ENCODE measurements at places on chromosomes 7 and 10.

DNA sequence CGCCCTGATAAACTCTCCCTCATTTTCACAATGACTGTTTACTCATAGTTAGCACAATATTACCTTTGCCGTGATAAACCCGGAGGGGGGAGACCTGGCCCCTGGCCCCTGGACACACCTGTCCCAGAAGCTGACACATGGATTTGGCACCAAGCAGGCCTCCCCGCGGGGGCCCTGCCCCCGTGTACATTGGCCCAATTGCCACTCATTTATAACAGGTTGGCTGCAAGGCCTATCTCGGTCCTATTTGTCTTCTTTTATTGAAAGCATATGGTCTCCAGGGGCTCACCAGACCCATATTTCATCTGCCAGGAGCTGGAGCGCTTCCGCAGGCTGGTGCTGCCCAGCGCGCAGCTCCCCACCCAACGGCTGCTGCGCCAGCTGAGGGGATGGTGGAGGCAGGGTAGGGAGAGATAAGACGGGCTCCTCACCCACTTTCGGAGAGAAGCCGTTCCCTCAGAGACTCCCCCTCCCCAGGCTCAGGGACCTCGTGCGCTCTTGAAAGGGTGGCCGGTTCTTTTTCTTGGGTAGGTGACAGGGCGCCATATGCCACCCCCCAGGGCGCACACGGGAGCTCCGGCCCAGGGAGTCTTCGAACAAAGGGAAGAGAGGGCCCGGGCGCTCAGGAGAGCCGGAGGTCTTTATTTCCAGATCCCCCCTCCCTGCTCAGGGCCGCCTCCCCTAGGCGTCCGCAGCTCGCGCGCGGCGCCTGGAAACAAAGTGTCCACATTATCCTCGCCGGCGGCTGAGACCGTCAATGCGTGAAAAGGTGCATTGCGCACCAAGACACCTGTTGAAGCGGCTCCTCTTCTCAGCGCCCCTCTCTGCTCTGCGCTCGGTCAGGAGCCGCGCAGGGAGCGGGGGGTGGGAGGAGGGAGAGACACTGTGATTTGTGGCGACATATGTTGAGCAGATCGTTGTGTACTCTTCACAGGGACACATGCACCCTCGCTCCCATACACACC, 4.3 kb upstream of the NEUROG3 start:
- H3K36me3 ChIP-seq = no peaks in the 10 kb centered on the region
- no peak for DNase-seq
- no peak overlapping the region for H3K27ac ChIP-seq
- no peaks in the 10 kb centered on the region for H3K27me3 ChIP-seq

- DNase-seq = peak; percentile 67
- H3K4me1 ChIP-seq = no peaks in the 10 kb centered on the region
- H3K27me3 ChIP-seq = no peaks in the 10 kb centered on the region
These were observed 38.3 kb upstream of the SRGN start for GRCh38 chr10:69049566-69049961.

GRCh38 chr10:21368022-21368582, 157.4 kb downstream of the SKIDA1 start:
- no peaks in the 10 kb centered on the region for H3K36me3 ChIP-seq
- no peaks in the 10 kb centered on the region for H3K27me3 ChIP-seq
- H3K4me1 ChIP-seq = no peaks in the 10 kb centered on the region
- H3K4me3 ChIP-seq = no peak overlapping the region
- no peak overlapping the region for H3K27ac ChIP-seq

DNA sequence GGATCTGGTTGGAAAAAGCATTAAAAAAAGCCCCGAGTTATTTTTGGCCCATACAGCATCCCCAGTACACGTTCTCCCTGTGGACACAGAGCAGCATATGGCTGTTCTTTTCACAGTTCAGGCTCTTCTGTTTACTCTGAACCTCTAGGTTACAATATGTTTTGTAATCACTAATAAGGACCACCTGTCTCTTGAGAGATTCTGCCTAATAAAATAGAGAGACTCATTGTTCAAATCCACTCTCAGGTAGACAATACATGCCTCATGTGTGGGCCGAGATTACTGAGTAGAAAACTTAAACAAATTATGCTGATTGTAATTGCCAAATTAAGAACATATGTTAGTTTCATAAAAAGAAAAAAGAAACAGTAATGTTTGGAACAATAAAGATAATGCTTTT, 647.7 kb downstream of the GRM8 start:
- H3K36me3 ChIP-seq = no peaks in the 10 kb centered on the region
- H3K4me1 ChIP-seq = no peaks in the 10 kb centered on the region
- no peak overlapping the region for H3K27ac ChIP-seq
- H3K27me3 ChIP-seq = no peaks in the 10 kb centered on the region
- no peak for DNase-seq
- H3K4me3 ChIP-seq = no peak overlapping the region

- H3K4me3 ChIP-seq = no peak overlapping the region
- H3K27ac ChIP-seq = no peak overlapping the region
- no peak for DNase-seq
- H3K36me3 ChIP-seq = no peaks in the 10 kb centered on the region
- no peaks in the 10 kb centered on the region for H3K4me1 ChIP-seq
- H3K27me3 ChIP-seq = no peaks in the 10 kb centered on the region
These were observed 1.7 kb downstream of the PDE1C start for GRCh38 chr7:32068411-32069101.

- no peak for DNase-seq
- peaks cover 5% of the 10 kb centered on the region for H3K4me1 ChIP-seq
- no peak overlapping the region for H3K27ac ChIP-seq
- H3K4me3 ChIP-seq = no peak overlapping the region
- no peaks in the 10 kb centered on the region for H3K27me3 ChIP-seq
- no peaks in the 10 kb centered on the region for H3K36me3 ChIP-seq
These were observed 111.9 kb downstream of the GALNT17 start for GRCh38 chr7:71243736-71244410.

GRCh38 chr7:36644625-36645422, 79.5 kb downstream of the AOAH start:
- H3K27ac ChIP-seq = no peak overlapping the region
- H3K27me3 ChIP-seq = no peaks in the 10 kb centered on the region
- H3K4me3 ChIP-seq = no peak overlapping the region
- no peaks in the 10 kb centered on the region for H3K4me1 ChIP-seq

DNA sequence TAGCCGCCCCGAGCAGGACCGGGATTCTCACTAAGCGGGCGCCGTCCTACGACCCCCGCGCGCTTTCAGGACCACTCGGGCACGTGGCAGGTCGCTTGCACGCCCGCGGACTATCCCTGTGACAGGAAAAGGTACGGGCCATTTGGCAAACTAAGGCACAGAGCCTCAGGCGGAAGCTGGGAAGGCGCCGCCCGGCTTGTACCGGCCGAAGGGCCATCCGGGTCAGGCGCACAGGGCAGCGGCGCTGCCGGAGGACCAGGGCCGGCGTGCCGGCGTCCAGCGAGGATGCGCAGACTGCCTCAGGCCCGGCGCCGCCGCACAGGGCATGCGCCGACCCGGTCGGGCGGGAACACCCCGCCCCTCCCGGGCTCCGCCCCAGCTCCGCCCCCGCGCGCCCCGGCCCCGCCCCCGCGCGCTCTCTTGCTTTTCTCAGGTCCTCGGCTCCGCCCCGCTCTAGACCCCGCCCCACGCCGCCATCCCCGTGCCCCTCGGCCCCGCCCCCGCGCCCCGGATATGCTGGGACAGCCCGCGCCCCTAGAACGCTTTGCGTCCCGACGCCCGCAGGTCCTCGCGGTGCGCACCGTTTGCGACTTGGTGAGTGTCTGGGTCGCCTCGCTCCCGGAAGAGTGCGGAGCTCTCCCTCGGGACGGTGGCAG, at the start of gene MGMT:
Gene MGMT (plus strand): TSS at position 539 of the 656 bp plus-strand sequence.
- H3K27ac ChIP-seq = peak within 1 kb of the TSS; percentile 70
- H3K4me3 ChIP-seq = peak within 1 kb of the TSS; percentile 38
- DNase-seq = peak; percentile 99
- H3K4me1 ChIP-seq = no peaks in the 10 kb centered on the region

- H3K4me3 ChIP-seq = no peak overlapping the region
- no peak for DNase-seq
- H3K27ac ChIP-seq = no peak overlapping the region
- H3K27me3 ChIP-seq = no peaks in the 10 kb centered on the region
- H3K4me1 ChIP-seq = no peaks in the 10 kb centered on the region
These were observed 639.7 kb downstream of the AUTS2 start for GRCh38 chr7:70237831-70238575.

DNA sequence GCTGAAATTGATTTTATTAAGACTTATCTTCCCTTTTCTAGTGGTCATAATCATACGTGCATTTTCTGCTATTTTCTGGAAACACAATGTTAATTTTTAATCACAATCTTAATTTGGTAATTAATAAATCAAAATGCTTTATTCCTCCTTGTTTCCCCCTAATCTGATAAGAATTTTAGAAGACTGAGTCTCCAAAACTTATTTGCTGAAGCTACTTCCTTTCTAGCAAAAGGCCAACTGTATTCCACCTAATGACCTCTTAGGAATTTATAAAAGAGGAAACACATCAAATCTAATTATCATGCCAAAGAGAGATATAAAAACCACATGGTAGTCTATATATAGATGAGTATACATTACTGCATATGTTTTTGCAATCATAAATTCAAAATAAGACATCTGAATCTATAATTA, 140.6 kb downstream of the GNAI1 start:
- no peak for DNase-seq
- H3K4me1 ChIP-seq = no peaks in the 10 kb centered on the region
- H3K4me3 ChIP-seq = no peak overlapping the region
- no peaks in the 10 kb centered on the region for H3K36me3 ChIP-seq
- no peaks in the 10 kb centered on the region for H3K27me3 ChIP-seq

DNA sequence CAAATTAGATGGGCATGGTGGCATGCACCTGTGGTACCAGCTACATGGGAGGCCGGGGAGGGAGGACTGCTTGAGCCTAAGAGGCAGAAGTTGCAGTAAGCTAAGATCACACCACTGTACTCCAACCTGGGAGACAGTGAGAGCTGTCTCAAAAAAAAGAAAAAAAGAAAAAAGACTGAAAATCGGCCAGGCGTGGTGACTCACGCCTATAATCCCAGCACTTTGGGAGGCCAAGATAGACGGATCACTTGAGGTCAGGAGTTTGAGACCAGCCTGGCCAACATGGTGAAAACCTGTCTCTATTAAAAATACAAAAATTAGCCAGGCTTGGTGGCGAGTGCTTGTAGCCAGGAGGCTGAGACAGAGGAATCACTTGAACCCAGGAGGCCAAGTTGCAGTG, 11.9 kb downstream of the RNF216 start:
- H3K4me1 ChIP-seq = peaks cover 5% of the 10 kb centered on the region
- H3K27ac ChIP-seq = no peak overlapping the region
- H3K36me3 ChIP-seq = no peaks in the 10 kb centered on the region
- no peak for DNase-seq

- H3K27me3 ChIP-seq = no peaks in the 10 kb centered on the region
- H3K27ac ChIP-seq = no peak overlapping the region
- H3K36me3 ChIP-seq = no peaks in the 10 kb centered on the region
- no peak for DNase-seq
These were observed 99.7 kb downstream of the CCSER2 start for GRCh38 chr10:84427903-84428650.

- H3K4me3 ChIP-seq = no peak overlapping the region
- no peaks in the 10 kb centered on the region for H3K27me3 ChIP-seq
- DNase-seq = no peak
- H3K36me3 ChIP-seq = no peaks in the 10 kb centered on the region
- no peak overlapping the region for H3K27ac ChIP-seq
- H3K4me1 ChIP-seq = no peaks in the 10 kb centered on the region
These were observed 404.2 kb upstream of the RNF32 start for GRCh38 chr7:156236181-156236889.

GRCh38 chr7:133742709-133743538, 384.2 kb upstream of the LRGUK start:
- no peak for DNase-seq
- no peak overlapping the region for H3K4me3 ChIP-seq
- H3K36me3 ChIP-seq = no peaks in the 10 kb centered on the region
- H3K4me1 ChIP-seq = peaks cover 3% of the 10 kb centered on the region
- no peak overlapping the region for H3K27ac ChIP-seq

GRCh38 chr7:82841828-82842227, 320.9 kb downstream of the PCLO start:
- H3K4me1 ChIP-seq = no peaks in the 10 kb centered on the region
- no peak for DNase-seq
- no peaks in the 10 kb centered on the region for H3K36me3 ChIP-seq

GRCh38 chr7:67593794-67594193, 597.2 kb downstream of the TYW1 start:
- no peaks in the 10 kb centered on the region for H3K36me3 ChIP-seq
- no peaks in the 10 kb centered on the region for H3K27me3 ChIP-seq
- DNase-seq = no peak
- H3K4me3 ChIP-seq = no peak overlapping the region

GRCh38 chr10:28581916-28582315, 49.0 kb downstream of the WAC start:
- H3K4me1 ChIP-seq = peaks cover 7% of the 10 kb centered on the region
- no peak overlapping the region for H3K27ac ChIP-seq
- no peak for DNase-seq
- no peaks in the 10 kb centered on the region for H3K36me3 ChIP-seq
- no peaks in the 10 kb centered on the region for H3K27me3 ChIP-seq

- peak; percentile 91 for DNase-seq
- peak overlapping the region; percentile 76 for H3K27ac ChIP-seq
- H3K4me3 ChIP-seq = peak overlapping the region; percentile 66
- no peaks in the 10 kb centered on the region for H3K36me3 ChIP-seq
- H3K4me1 ChIP-seq = no peaks in the 10 kb centered on the region
- no peaks in the 10 kb centered on the region for H3K27me3 ChIP-seq
These were observed 4.5 kb downstream of the KAZALD1 start for GRCh38 chr10:101066146-101066895.

DNA sequence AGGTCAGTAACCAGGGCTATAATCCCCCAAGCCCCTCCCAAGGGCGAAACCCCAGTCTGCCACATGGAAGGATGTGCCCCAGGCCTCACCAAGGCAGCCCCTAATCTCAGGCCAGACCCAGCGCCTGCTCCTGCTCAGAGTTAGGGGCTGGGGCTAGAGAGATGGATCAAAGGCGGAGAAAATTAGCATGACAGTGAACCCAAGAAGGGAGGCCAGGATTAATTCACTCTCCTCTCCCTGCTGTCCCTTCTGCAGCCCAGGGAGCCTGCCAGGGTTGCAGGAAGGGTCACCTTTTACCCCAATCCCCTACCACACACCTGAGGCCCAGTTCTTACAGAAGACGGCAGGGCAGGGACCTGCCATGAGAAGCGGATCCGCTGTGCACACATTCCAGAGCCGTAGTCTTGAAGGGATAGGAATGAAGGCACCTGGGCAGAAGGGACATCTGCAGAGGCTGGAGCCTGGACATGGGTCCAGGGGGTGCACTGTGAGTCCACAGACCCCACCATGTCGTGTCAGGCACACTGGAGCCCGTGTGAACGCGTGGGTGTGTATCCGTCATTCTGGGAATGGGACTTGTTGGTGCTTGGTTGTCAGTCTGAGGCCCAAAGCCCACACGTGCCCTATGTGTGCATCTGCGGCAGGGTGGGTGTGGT, 11.9 kb upstream of the ZMIZ1 start:
- no peaks in the 10 kb centered on the region for H3K36me3 ChIP-seq
- H3K27ac ChIP-seq = no peak overlapping the region
- H3K4me3 ChIP-seq = no peak overlapping the region
- DNase-seq = peak; percentile 56
- H3K27me3 ChIP-seq = no peaks in the 10 kb centered on the region

DNA sequence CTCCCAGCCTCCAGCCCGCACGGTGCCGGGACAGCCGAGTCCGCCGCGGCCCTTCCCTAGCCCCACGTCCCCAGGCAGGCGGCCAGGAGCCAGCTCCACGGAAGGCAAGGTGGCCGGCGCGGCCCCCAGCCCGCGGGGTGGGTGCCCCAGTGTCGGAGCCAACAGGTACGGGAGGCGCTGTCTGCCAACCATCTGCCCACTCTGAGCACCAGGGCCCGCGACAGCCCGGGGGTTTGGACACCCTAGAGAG, 75.8 kb downstream of the CALN1 start:
- DNase-seq = no peak
- H3K27ac ChIP-seq = no peak overlapping the region
- no peaks in the 10 kb centered on the region for H3K36me3 ChIP-seq
- H3K4me3 ChIP-seq = no peak overlapping the region
- H3K27me3 ChIP-seq = no peaks in the 10 kb centered on the region

Measured in aorta (tissue), 5 donors.